ENCODE measurements at places on chromosomes 13 and 19. TPM values are rescaled to one million over a fixed set of nuclear protein-coding genes. Genes with fewer than 3 reads are reported as not detected.

DNA sequence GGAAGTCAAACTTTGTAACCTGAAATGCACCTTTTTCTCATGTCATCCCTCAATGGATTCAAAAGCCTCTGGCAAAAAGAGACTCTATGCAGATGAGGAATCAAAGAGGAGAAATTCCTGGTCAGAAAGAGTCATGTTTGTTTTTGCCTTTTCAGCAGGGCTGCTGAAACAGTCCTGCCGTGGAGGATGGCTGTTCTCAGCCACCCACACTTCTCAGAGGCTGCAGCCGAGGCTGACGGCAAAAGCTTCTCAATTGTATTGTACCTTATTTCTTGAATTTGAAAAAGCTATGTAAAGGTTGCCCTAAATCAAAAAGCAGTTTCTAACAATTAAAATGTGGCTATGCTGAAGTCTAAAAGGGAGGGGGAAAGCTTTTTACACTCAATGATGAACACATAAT lies 385.3 kb downstream of the KCTD12 start:
- DNase-seq = no peak
- no peak overlapping the region for H3K4me3 ChIP-seq
- H3K36me3 ChIP-seq = no peaks in the 10 kb centered on the region
- no peaks in the 10 kb centered on the region for H3K4me1 ChIP-seq
- no peak overlapping the region for H3K27ac ChIP-seq

DNA sequence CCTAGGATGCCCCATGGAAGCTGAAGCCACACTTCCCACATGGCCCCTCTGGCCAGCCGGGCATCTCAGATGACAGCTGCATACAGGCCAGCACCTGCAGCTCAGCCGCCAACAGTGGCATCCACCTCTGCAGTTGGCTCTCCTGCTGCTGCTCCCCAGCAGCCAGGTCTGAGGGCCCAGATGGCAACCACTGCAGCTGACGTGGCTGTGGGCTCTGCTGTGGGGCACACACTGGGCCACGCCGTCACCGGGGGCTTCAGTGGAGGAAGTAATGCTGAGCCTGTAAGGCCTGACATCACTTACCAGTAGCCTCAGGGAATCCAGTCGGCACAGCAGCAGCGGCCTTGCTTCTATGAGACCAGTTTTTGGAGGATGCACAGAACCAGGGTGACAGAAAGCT lies 45.3 kb upstream of the LSM14A start:
- no peaks in the 10 kb centered on the region for H3K27me3 ChIP-seq
- no peaks in the 10 kb centered on the region for H3K36me3 ChIP-seq
- H3K4me1 ChIP-seq = no peaks in the 10 kb centered on the region
- H3K27ac ChIP-seq = no peak overlapping the region
- DNase-seq = no peak
- H3K4me3 ChIP-seq = no peak overlapping the region

DNA sequence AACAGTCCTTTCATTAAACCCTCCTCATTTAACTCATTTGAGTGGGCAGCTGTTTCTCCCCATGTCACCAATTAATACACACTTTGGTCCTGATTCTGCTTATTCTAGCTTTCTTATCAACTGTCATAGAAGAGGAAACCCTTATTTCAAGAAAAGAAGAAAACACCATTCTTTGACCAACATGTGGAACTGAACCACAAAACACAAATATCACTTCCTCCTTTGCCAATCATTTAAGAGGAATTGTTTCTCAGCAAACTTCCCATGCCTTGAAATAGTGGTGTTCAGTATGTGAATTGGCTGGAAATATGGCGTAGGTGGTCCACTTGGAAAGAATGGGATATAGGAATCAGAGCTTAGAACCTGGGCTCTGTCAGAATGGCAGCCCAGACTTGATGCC lies 20.4 kb downstream of the MBD3L2B start:
- no peak for DNase-seq
- H3K36me3 ChIP-seq = peaks cover 2% of the 10 kb centered on the region
- no peak overlapping the region for H3K4me3 ChIP-seq
- no peaks in the 10 kb centered on the region for H3K27me3 ChIP-seq
- H3K27ac ChIP-seq = no peak overlapping the region
- H3K4me1 ChIP-seq = peaks cover 21% of the 10 kb centered on the region

MRPS12 gene
- total RNA-seq = 76.0 TPM
